ENCODE measurements at places on chromosomes 16 and 17.

- no peak for DNase-seq
Observed at GRCh38 chr16:85710732-85711131, 22.0 kb upstream of the GINS2 start.

DNA sequence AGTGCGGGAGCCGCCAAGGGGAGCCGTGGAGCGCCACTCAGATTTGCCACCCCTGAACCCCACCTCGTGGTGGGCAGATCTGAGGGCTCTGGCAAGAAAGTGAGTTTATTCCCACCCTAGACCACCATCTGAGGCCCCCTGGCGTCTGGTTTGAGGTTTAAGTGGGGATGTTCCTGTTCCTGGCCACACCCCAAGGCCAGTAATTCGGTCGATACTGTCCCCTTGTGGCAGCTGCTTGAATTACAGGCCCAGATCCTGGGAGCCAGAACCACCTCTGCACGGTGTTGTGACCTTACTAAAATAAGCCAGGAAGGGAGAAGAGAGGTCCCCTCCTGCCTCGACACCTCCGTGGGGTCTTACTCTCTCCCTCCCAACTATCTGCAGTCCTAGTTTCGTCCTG lies 3.3 kb upstream of the LAT start:
- DNase-seq, result peak; percentile 31

DNA sequence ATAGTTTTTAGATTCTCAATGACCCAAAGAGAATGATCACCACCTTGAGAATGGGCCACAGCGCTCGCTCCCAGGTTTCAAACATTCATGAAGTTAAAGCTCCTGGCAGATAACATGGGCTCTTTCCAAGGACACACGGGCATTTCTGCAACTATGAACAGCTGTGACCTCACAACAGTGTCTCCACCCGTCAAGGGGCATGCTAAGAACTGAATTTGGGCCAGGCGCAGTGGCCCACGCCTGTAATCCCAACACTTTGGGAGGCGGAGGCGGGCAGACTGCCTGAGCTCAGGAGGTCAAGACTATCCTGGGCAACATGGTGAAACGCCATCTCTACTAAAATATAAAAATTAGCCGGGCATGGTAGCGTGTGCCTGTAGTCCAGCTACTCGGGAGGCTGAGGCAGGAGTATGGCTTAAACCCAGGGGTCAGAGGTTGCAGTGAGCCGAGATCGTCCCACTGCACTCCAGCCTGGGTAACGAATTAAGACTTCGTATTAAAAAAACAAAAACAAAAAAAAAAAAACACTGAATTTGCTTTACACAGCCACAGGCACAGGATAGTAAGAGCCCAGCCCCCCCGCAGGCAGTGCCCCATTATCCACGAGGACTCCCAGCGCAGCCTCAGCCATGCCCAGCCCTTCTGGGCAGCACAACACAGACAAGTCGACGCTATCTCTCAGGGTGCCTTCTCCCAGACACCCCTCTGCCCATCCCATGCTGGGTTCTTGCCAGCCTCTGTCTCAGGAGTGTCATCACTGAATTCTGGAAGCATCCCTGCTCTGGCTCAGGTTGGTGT lies 7.2 kb downstream of the USP7 start:
- no peak for DNase-seq

- no peak for DNase-seq
Observed at GRCh38 chr17:61731330-61731729, 132.0 kb downstream of the BRIP1 start.

GRCh38 chr16:20001856-20002707 lies 71.6 kb downstream of the GPR139 start:
- DNase-seq, result no peak

DNA sequence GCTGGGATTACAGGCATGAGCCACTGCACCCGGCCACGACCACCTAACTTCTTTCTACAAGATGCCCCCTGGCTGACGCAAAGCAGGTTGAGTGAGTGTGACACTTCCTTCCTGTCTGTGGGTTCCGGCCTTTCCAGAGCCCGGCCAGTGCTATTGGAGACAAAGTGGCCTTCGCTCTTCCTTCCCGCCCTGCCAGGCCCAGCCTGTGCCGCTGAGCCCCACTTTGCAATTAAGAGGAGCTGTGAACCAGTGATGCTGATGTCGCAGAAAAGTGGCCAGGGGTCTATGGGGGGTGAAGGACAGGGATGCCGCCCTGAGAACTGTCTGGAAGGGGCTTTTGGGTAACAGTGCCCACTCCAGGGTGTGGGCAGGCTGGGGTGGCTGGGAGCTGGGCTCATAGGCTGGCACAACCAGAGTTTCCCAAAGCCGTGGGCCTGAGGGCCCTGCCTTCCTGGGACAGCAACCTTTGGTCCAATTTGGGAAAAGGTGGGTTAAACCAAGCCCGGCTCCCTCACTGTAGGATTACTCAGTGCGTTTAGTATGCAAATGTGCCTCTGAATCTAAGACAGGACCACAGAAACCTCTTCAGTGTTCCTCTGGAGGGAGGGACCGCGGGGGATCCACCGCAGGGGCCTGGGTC lies 174.9 kb downstream of the SEC14L1 start:
- DNase-seq, result no peak

- no peak for DNase-seq
Observed at GRCh38 chr17:70184770-70185169, 15.4 kb downstream of the KCNJ2 start.

DNA sequence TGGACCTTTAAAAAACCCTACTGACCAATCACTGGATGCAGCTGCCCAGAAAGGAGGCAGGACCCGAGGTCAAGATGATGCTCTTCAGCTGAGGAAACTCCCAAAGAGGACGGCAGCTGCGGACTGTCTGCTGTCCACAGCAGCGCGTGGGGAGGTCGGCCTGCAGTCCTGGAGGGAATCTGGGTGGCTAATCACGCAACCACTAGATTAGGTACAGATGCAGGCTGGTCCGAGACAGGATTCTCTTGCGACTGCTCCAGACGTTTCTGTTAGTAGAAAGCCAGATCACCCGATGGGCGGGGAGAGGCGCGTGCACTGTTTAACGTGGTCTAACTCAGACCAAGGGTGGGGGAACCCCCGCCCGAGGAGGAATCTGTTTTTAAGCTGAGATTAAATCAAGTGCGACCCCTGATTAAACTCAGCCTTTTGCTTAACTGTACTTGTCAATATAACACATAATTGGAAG lies 8.8 kb downstream of the CTRB2 start:
- no peak for DNase-seq

DNA sequence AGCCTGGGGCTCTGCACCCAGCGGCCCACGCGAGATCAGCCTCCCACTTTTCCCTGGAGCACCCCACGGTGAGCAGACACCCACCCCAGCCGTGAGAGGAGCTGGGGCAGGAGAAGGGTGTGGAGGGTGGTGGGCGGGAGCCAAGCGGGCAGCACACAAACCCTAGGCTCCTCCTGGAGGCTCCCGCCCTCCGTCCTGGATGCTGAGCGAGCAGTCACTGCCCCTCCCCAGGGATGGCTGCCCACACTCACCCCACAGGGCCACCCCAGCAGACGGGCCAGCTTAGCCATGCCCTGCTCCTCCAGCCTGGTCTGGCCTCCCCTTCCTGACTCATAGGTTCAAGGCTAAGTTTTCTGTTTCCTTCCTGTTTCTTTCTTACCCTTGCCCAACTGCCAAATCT lies 15.7 kb upstream of the ABCC3 start:
- no peak for DNase-seq

GRCh38 chr17:17467720-17468119 lies 9.1 kb upstream of the MED9 start:
- DNase-seq, result no peak

- DNase-seq, result no peak
Observed at GRCh38 chr16:27474921-27475320, 72.9 kb downstream of the IL21R start.

- DNase-seq, result no peak
Observed at GRCh38 chr16:80500116-80500859, 40.5 kb upstream of the DYNLRB2 start.

- no peak for DNase-seq
Observed at GRCh38 chr16:86375364-86375763, 135.0 kb upstream of the FOXF1 start.

DNA sequence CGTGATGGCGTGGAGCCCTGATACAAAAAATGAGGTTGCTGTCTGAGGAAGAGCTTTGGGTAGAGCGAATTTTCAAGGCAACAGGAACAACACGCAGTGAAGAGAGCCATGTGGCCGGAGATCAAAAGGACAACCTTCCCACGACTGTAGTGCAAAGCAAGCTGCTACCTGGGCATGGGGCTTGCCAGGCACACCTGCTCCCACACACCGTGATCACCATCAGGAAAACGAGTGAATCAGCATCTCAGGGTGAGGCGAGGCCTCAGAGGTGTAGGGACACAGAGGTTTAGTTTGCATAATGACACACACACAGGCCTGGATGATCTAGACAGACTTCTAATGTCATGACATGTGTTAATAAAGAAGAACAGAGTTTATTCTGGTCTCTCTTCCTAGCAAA lies 65.7 kb downstream of the PARN start:
- no peak for DNase-seq

- no peak for DNase-seq
Observed at GRCh38 chr17:35666070-35666469, 65.4 kb upstream of the RASL10B start.

DNA sequence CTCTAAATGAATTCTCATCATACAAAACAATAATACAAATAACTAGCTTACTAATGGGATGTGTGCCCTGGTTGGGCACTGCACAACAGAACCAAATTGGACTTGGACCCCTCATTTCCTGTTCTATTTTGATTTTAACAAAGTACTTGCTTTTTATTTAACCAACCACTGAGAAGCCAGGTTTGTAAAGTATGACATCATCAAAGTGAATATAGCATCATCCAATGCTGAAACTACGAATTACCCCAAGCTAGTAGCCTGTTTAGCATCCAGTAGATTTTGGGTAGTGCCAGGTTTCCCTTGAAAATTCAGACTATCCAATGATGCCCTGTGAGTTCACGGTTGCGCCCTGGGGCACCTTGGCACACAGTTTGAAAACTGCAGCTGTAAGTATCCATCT lies 51.0 kb downstream of the HYDIN start:
- DNase-seq, result no peak

DNA sequence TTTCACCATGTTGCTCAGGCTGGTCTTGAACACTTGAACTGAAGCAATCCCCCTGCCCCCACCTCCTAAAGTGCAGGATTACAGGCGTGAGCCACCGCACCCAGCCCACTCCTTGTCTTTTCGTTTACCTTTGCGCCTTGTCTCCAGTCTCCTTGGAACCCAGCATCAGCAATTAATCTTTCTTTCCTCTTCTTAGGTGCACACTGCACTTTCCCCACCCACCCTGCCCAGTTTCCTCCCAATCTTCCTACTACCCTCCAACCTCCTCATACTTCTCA lies 1.5 kb upstream of the CLDN7 start:
- DNase-seq, result no peak

DNA sequence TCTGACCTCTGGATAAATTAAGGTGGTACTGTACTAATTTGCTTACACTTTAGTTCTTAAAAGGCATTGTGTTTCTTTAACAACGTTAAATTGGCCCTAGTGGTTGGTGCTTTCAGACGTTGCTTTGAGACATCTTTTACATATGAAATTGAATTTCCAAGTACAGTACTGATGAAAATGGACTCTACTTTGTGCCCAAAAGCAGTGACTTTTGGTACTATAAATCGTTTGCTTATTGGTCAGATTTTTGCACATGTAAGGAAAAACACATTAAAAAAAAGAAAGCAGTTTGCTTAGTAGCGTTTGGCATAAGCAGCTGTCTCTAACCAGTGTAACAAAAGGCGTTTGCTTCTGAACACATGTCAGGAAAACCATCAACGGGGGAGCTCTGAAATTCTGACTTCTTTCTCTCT lies 139.6 kb downstream of the CDK5R1 start:
- DNase-seq, result no peak

DNA sequence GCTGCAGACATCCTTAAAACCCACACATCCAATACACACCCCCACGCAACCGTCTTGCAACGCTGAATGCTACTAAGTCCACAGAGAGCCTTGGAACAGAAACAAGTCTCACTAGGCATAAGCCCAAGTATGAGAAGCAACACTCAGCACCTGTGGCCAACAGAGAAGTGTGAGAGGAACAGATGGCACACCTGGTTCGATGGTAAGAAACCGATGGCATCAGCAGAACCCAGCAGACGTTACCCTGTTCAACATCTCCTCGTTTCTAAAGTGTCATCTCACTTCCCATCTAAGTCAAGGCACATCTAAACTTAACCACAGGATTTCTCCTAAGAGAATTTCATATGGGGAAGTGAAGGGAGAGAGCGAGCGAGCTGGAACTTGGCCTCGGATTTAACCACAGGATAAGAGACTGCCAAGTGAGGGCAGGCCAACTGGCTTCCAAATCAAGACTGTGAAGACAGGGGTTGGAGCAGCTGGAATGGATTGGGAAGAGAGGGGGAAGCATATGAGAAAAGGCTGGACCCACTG lies 41.0 kb downstream of the NXPH3 start:
- DNase-seq, result no peak

GRCh38 chr17:17783825-17784656 lies 52.7 kb downstream of the SREBF1 start:
- DNase-seq, result no peak

DNA sequence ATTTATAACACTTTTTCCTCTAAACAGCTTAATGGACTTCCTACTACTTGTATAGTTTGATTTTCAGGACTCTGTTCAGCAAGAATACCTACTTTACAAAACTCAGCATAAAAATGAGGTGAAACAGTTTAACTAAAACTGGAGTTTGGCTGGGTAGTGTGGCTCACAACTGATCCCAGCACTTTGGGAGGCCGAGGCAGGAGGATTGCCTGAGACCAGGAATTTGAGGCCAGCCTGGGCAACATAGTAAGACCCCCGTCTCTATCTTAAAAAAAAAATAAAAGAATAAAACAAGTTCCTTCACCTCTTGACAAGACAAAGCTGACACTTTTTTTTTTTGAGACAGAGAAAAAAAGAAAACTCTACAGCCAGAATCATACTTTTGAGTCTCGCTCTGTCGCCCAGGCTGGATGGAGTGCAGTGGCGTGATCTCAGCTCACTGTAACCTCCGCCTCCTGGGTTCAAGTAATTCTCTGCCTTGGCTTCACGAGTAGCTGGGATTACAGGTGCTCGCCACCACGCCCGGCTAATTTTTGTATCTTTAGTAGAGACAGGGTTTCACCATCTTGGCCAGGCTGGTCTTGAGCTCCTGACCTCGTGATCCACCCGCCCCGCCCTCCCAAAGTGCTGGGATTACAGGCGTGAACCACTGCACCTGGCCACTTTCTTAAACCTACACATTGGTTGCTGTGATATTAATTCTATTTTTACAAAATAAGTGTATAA lies 2.6 kb downstream of the PDF start:
- DNase-seq, result no peak

All from stimulated activated CD4-positive, alpha-beta T cell treated with anti-CD3 and anti-CD28 coated beads, Interleukin-1b, Interleukin-23, amount 100 ng/mL, for 4 hours (primary cell).